NCI-H2029 (cell line): ENCODE measurements at places on chromosomes 12 and 14.

DNA sequence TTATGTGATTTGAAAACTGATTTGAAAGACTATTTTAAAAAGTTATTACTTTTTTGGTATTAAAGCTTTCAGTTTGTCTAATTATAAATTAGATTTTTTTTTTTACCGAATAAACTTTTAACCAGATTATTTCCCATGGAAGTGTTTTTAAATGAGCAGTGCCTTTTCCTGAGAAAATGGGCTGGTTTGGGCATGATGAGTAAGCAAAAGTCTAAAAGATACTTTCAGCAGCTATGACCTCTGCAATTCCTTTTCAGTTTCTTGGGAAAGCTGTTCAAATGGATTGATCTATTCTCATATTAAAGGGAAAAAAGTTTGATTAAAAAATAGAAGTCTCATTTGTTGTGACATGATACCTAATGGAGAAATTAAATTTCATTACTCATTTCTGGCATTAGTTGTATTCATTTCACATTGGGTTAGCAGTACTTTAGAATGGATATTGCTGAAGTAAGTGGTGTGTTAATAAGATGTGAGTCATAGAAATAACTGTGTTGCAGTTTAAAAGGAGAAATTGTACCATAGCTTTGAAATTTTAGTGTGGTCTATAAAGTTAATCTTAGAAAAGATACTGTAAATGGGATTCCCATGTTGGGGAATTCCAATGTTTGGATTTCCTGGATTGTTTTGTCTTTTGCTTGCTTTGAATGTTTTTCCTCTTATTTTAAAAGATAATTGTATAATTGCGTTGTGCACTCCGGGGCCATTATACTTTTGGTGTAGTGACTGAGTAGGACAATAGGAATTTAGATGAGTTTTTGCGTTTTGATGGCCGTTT lies 21.0 kb downstream of the KTN1 start:
- DNase-seq, result no peak

- no peak for DNase-seq
These were observed 93.1 kb upstream of the EVL start for GRCh38 chr14:99971941-99972747.

GRCh38 chr12:102833687-102834441 lies 83.2 kb downstream of the PAH start:
- no peak for DNase-seq

DNA sequence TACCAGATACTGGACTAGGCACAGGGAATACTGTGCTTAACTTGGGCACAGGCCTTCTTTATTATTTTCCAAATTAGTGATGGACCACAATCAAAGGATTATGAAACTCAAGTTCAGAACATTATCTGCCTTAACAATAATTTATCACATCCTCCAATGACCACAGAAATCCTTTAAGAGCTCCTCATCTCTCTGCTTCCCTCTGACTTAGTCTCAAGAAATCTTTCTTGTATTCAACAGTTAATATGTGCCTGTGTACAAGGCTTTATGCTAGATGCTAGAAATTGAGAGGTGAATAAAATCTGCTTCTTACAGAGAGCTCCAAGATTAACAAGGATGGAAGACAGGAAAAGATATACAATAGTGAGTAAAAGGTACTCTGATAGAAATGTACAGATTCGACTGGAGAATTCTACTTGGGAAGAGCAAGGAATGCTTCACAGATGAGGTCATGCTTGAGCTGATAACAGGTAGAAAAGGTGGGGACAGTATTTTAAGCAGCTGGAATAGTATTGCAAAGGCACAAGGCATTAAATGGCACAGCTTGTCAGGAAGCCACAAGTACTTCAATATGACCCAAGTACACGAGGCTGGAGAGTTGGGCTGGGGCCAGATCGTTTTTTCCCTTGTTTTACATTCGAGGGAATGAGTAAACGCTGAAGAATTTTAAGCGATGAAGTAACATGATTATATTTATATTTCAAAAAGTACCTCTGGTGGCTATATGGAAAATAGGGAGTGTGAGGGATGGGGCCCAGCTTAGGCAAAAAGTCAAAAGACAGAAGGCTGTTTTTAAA lies 55.1 kb upstream of the ARID2 start:
- DNase-seq, result peak; percentile 62

DNA sequence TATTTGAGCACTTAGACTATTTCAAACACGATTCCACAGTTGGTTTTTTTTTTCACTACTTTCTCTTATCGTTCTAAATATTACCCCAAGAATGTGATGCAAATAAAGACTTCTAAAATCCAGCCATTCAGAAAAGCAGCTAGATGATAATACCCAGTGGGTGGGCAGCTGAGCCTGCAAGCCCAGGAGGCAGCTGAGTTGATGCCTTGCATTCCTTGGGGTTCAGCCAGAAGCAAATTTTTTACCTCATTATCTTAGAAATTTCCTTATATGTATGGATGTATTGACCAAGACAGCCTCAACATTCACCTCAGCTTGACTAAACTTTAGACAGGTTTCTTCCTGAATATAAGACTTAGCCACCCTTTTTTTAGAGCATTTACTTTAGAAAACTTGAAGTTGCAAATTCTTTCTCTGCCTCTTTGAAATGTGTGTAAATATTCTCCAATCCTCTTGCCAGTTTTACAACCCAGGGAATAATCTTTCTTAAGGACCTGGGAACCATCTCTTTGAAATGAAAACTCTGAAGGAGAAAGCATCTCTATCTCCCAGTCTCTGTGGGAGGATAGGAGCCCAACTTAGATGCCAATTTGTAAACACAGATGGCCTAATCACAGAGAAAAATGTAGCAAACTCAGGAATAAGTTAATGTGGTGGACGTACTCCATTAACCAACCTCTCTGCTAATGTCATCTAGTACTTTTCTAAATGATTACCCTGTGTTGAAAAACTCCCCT lies 52.2 kb upstream of the ANP32D start:
- DNase-seq, result no peak

GRCh38 chr14:94081386-94081820 lies 293 bp downstream of the IFI27L1 start:
- DNase-seq, result no peak
